ENCODE measurements at places on chromosomes 4 and X.

GRCh38 chr4:24675721-24676389, 91.5 kb upstream of the DHX15 start:
- no peak for DNase-seq

DNA sequence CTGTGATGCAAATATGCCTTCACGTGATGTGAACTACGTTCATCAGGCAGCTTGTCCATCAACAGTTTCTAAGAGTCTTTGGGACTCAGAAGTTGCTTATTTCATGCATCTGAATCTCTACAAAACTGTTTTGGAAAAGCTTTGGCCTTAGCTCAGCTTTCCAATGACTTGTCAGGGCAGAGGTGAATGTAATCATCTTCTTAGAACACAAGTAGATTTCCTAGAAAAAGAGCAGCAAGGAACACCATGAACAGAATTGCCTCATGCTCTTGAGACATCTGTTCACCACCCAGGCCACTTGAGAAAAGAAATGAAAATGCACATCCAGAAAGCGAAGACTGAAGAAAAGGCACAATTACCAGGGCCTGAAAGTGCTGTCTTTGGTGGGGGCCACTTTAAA, 105.8 kb upstream of the PDHA1 start:
- no peak for DNase-seq

DNA sequence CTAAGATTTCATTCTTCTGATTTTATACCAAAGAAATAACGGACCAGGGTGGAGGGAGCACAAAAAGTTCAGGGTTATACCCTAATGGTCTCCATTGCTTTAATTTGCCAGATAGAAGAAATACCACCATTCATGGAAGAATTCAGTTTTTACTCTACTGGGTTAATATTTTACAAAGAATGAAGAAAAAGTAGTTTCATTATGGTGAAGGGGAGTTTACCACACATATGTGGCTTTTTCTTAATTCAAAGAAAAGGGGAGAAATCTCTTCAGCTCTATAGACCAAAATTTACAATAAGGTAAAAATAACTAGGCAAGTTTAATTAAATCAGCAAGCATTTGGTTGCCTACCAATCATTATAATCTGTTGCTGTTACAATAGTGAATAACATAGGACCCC, 37.6 kb downstream of the CASK start:
- no peak for DNase-seq

DNA sequence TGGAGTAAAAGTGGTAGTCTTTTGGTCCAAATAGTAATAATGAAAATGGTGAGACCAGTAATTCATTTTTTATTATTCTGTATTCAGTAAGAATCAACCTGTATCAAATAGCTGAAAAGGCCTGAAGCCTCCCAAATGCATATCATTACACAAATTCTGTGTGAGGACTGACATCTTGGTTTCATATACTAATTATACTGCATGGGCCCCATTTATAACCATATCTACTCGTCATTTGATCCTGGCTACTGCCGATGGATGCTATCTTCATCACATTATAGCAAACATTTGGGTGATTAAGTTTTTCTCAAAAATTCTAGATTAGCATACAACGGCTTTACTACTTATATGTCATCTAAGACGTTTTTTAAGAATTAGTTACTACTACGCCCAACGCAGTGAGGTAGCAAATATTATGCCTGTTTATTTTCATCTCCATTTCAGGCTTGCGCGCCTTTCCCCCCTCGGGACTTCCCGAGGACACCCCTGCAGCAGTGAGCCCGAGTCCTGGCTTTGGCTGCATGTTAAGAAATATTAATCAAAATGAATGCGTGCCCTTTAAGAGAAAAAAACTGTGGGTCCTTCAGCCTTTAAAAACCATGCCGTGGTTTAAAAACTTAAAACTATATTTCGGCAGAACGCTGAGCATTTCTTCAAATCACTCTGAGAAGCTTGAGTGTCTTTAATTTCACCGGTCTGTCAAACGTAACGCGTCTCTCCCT, 814 bp upstream of the MMAA start:
- no peak for DNase-seq

DNA sequence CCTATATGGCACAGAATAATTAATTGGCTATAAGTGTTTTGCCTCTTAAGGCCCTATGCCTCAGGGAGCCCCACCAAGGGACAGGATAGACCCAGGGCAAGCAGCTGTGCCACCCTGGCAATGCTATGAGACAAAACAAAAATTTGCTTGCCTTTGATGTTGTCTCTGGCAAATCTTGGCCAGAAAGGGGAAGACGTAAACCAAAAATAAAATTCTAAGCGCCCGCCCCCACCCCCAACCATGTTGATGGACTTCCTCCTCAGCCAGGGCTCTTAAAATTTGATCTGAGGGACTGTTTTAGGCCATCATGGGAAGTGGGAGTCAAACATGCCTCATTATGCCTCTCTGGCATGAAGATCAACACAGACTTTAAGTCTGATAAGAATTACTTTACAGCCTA, 130.5 kb upstream of the APOOL start:
- DNase-seq, result no peak

DNA sequence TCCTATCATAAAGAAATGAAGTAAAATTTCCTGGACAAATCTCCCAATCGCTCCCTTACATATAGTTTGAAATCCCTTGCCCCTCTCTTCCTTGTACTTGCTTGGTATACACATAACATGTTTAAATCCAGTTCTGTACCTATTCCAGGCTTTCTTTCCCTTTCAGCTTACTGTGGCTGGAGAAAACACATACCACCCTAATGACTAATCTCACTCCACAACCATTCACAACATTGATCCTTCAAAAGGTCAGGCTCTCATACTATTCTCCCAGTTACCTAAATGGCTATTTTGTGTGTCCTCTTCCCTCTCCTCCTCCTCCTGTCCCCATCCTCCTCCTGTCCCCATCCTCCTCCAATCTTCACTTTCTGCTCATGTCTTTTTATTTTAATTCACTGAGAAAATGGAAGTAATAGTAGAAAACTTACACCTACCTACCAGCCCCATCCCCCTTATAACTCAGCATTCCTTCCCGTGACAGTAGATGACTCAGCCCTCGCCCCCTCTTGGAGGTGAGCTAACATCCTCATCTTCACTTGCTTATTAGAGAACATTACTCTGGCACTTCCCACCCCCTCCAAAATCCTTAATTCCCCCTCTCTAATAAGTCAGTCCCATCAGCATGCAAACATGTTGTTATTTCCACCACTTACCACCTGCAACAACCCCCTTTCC, 77.5 kb downstream of the IL15 start:
- DNase-seq, result no peak

DNA sequence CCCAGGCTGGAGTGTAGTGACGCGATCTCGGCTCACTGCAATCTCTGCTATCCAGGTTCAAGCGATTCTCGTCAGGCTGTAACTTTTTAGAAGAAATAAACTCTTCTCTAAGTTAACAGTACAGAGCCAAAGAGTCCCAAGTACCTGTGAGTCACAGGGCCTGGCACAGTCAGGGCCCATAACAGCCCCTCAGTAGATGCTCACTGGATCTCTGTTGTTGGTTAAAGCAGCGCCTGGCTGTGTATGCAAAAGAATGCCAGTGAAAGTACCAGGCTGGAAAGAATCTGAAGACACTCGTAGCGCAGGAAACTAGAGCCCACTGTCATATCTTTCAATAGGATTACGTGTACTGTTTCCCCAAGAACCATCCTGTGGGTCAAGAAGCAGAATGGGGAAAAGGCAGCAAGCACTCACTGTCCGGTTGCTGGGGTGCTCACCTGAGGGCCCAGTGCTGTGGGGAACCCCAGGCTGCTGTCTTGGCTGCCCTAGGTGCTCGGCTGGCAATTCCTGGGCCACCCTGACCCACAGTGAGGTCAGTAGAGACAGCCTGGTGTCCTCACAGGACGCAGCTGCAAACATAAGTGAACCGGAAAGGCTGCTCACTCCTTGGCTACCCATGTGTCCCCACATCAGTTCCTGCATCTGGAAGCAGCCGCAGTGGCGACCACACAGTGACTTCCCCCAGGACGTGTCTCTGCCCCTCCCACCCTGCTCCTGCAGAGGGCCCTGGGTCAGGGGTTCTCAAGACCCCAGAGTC, 3.1 kb upstream of the SLBP start:
- no peak for DNase-seq

DNA sequence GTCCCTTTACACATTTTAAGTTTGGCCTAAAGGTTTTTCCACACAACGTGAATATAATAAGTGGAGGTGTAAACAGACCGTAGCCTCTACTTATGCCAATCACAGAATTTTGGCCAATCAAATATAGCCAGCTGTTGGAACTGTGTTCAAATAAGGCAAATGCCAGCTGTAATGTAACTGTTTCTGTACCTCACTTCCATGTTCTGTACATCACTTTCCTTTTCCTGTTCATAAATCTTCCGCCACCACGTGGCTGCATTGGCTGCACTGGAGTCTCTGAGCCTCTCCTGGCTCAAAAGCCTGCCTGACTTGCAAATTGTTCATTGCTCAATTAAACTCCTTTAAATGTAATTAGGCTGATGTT, 105.1 kb upstream of the SMIM31 start:
- no peak for DNase-seq

- no peak for DNase-seq
These were observed 153.0 kb upstream of the STX18 start for GRCh38 chr4:4694827-4695226.

DNA sequence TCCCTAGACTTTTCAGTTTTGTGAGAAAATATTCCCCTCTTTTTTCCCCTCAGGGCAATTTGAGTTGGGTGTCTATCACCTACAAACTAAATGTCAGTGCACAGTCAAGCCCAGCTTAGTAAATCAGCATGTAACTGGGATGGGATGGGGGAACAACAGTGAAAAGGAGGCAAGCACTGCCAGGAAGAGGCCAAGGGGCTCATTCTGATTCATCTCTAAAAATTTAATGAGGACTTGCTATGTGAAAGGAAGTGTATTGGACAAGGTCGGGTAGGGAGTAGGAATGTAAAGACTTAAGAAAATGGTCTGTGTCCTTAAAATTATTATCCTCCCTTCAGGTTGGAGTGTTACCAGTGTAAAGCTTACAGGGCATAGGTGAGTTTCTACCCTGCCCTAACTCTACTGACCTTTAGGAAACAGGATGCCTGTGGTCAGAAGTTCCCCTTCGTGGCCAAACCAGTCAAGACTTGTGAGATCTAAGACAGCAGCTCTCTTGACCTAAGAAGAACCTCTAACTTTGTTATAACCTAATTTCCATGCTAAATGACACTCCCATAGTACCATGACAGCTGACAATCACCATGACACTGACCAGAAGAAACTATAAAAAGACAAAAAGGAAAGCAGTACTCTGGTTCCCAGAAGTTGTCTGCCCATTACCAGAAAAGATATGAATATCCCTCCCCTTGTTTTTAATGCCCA, 194.4 kb upstream of the LDB2 start:
- no peak for DNase-seq

DNA sequence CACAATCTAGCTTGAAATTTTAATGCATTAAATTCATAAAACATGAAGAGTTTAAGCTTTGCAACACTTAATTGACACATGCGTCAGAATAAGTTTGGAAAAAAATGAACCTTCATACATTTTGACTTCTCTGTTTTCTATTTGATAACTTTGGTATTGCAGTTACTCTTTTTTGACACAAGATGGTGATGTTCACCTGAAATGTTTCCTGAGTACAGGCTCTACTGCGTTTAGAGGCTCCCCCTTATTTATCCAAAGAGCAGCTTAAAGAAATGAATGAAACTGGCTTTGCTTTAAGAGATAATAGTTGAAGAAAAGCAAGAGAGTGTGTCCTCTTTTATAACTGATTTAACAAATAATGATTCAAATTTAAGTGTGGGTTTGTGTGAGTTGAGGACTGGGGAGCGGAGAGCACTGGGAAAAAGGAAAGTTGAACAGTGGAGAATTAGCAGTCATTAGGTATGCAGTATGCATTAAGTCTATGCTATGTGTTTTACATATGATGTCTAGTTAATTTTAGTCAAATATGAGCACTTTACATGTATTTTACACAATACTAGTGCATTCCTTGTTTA, 180.6 kb upstream of the NUDT6 start:
- DNase-seq, result no peak

DNA sequence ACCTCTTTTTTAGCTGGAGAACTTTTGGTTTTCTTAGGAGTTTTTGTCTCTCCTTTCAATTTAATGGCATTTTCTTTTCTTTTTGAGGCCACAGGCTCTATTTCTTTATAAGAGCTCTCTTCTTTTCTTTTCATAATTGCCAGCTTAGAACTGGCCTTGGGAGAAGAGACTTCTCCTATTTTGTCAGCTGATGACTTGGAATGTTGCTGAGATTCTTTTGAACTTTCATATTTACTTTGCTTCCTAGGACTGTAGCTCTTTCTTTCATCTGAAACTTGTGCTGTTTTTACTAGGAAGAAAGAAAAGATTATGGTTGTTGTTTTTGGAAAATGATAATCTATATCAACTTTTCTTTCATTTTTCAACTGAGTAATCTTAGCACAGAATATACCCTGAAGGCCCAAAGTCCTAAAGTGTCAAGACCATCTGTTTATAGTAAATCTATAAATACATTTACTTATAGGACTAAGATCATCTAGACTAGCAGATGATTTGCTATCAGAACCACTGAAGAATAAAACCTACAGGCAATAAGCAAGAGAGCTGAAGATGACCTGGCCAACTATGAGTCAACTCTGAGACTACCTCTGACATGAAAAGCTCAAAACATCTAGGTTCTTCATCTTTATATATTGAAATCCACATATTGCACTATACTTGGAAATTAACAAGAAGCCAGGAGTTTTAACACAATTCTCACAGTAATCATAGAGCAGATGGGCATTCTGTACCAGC, 45.6 kb downstream of the RFC1 start:
- no peak for DNase-seq

GRCh38 chr4:153542131-153542530, 76.0 kb downstream of the TMEM131L start:
- DNase-seq, result no peak

DNA sequence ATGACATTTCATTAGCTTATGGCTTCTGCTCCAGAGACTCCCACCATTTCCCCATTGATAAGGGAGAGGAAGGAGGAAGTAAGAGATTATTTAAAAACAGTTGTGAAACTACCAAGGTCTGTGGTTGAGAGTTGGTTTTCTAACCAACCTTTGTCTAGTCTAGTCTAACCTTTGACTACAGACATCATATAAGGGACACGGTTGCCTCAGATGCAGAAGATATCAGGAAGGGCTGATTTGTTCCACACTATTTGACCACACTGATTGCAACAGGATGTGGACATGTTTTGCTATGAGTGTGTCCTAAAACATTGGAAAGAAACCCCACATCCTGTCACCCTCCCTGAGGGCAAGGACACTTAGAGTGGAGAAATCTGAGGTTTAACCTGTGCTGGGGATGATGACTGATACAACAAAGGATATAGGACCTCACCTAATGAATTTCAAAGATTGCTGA, 53.0 kb downstream of the COQ2 start:
- DNase-seq, result no peak

DNA sequence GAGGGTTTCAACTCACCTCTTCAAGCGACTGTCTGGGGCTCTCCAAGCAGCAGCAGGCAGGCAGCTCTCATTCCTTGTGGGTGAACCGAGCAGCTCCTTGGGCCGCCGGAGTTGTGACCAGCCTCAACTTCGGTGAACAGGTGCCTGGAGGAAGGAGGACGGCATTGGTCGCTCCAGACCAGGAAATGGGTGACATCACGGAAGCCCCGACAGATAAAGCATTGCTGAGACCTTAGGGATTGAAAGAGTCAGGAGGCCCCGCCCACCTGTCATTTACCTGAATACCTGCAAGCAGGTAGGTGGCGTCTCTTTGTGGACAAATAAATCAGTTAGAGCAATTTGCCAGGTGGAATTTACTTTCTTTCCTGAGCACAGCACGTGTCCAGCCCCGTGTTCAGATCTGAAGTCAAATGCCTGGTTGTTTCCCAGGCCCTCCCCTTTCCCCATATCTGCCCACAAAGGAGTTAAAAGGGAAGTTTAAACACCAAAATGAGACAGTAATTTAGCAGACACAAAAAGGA, at the start of gene LNX1:
TSS of gene LNX1 (minus strand) at position 115 of the 521 bp plus-strand sequence. CDS start 17,484 bp downstream, outside the sequence.
- no peak for DNase-seq

GRCh38 chrX:103831803-103832544, at the start of gene RAB9B:
Gene RAB9B (minus strand): TSS chrX:103832257. CDS start chrX:103825784, 6,473 bp downstream.
- DNase-seq, result no peak

Measured in cerebellar nuclear complex (tissue), 1 donor.